H54 (cell line): ENCODE measurements at places on chromosomes 5 and 9.

DNA sequence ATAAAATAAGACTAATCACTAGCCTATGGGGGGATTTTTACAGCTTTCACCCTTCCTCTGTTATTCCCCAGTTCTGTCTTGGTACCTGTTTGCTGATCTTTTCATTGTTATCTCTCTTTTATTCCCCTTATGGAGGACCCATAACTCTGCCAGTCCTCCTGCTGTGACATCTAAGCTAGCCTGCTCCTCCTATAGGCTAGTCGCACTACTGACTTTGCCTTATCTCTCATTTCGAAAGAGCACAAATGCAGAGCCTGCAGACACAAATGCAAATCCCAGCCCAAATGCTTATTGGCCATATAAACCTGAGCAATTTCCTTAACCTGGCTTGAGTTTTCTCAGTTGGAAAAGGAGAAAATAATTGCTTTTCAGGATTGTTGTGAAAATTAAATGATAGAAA is 59.1 kb upstream of the CAMK4 start:
- DNase-seq, result no peak

DNA sequence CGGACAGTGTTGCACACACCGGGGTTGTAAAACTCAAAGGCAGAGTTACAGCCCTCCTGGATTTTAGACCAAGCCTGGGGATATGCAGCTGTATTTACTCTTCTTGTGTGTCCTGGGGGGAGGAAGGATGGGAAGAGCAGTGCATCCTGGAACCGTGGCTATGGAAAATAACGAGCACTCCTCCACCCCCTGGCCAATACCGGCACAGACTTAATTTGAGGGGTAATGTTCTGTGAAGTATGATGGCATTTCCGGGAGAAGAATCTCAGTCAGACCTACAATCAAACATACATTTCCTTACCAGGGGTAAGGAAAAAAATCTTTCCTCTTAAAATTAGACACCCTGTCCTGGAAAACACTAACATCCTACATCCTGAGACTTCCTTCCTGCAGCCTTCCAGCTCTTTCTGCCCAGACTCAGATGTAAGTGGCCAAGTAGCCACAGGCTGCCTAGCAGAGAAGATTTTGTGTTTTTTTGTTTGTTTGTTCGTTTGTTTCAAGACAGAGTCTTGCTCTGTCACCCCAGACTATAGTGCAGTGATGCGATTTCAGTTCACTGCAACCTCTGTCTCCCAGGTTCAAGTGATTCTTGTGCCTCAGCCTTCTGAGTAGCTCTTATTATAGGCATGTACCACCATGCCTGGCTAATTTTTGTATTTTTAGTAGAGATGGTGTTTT is 11.0 kb upstream of the ERMP1 start:
- DNase-seq, result no peak

DNA sequence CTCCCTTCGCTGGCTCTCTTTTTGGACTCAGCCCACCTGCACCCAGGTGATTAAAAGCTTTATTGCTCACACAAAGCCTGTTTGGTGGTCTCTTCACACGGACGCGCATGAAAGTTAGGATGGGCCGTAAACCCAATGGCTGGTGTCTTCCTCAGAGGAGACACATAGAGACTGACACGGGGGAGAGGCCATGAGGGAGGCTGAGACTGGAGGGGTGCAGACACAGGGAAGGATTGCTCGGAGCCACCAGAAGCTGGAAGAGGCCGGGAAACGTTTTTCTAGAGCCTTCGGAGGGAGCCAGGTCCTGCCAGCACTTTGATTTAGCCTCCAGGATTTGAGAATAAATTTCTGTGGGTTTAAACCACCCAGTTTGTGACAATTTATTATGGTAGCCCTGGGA is 274.9 kb downstream of the AGTPBP1 start:
- DNase-seq, result no peak

DNA sequence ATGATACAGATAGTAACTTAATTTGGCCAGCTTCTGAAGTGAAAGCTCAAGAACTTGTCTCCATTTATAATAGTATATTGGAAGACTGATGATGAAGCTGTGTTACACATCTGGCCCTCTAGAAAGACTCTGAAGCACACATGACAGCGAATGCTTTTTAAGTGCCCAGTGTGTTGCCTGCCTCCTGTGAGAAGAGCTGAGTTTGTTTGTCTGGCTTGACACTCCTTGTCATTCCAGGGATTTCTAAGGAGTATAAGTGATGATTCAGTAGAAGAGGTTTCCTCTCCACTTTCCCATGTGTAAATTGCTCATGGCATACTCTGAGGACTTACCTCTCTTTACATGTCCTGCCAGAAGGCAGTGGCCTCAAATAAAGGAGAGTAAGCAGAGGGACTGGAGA is 30.4 kb upstream of the LRRTM2 start:
- peak; percentile 14 for DNase-seq

GRCh38 chr9:81671880-81672280 is 17.5 kb downstream of the TLE1 start:
- no peak for DNase-seq

DNA sequence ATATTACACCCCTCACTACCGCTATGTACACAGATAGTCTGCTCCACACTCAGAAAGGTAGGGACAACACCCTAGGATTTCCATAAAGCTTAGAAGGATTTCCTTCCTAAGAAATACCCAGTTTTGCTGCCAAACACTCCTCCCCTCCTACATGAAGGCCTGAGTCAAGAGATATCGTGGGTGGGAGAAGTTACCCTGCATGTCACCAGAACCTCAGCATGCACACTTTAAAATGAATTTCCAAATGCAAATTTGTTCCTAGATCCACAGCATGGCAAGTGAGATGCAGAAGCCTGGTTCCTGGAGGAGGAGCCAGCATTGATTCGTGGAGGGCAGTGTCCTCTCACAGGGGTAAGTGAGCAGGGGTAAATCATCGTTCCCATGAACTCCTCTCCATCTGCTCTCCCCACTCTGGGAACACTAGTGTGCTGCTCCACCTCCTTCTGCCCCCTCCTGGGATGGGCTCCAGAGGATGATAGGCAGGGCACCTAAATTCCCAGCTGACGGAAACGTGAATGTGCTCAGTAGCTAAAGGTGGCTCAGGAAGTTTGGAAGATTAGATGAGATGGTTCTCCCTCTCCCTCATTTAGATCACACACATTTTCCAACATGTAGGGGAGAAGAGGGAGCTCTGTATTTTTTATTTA is 76.7 kb downstream of the PDE4D start:
- DNase-seq, result no peak

GRCh38 chr5:148091991-148092964 is 28.5 kb downstream of the SPINK5 start:
- no peak for DNase-seq

- no peak for DNase-seq
Measured at GRCh38 chr9:2837915-2838314, 6.0 kb downstream of the PUM3 start.

DNA sequence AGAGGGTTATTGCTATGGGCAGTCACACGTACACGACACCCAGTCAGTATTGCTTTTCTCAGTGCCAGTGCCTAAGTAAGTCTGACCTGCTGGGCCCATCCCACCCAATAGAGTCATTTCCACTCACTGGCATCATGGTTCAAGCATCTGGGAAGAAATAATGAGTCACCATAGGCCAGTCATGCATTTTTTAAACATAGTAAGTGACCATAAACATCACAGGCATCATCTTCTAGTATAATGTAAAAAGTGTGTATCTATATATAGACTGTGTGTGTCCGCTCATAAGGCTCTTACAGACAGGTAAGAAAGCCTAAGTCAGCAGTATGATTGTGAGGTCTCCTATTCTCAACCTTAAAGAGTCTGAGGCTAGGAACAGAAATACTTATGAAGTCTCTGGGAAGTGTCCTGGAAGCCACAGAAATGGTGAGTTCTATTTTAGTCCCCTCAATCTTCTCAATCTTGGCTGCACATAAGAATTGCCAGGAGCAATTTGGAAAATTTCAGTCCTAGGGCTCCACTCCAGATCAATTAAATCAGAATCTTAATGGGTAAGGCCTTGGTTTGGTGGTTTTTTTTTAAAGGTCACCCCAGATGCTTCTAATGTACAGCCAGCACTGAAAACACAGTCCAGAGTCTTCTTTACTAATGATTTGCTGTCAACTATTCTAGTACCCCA is 65.2 kb downstream of the ZNF366 start:
- peak; percentile 75 for DNase-seq

DNA sequence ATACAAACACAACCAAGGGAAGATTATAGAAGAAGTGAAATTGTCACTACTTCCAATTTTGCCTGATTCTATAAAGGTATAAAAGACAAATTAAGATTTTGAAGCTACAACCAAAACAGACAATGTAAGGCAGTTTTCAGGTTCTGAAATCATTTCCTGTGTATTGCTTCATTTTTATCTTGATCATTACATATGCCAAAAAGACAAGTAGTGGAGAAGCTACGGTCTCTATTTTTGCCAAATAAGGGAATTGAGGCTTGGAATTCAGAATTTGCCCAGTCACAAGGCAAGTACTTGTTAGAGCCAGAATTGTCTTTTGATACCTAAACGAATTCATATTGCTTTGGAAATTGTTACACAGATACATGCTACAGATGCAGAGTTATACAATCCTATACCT is 20.6 kb downstream of the EDIL3 start:
- no peak for DNase-seq

- DNase-seq, result peak; percentile 52
Measured at GRCh38 chr5:172932313-172933017, 26.8 kb upstream of the RPL26L1 start.

- peak; percentile 67 for DNase-seq
Measured at GRCh38 chr9:129617167-129617566, 3.7 kb downstream of the C9orf50 start.

DNA sequence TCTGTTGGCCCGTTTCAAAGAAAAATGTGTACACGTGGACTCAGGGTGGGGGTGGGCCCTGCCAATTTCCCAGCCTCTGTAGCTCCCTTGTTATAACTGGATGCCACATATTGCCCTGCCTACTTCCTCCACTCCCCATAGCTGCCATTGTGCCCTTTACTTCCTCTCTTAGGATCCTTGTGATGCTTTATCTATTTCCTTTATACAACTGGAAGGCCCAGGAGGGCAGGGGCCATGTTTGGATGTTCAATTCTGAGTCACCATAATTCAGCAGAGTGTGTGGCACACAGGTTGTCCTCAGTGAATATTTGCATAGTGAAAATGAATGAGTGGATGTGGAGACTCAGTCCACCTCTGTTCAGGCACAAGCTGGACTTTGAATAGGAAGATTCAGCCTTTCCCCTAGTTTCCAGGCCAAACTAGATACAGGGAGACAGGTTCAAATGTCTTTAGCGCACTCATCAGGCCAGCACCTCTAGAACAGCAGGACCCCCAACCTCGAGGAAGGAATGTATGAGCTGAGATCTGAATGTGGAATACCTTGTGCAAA is 10.6 kb upstream of the FEM1C start:
- DNase-seq, result no peak

DNA sequence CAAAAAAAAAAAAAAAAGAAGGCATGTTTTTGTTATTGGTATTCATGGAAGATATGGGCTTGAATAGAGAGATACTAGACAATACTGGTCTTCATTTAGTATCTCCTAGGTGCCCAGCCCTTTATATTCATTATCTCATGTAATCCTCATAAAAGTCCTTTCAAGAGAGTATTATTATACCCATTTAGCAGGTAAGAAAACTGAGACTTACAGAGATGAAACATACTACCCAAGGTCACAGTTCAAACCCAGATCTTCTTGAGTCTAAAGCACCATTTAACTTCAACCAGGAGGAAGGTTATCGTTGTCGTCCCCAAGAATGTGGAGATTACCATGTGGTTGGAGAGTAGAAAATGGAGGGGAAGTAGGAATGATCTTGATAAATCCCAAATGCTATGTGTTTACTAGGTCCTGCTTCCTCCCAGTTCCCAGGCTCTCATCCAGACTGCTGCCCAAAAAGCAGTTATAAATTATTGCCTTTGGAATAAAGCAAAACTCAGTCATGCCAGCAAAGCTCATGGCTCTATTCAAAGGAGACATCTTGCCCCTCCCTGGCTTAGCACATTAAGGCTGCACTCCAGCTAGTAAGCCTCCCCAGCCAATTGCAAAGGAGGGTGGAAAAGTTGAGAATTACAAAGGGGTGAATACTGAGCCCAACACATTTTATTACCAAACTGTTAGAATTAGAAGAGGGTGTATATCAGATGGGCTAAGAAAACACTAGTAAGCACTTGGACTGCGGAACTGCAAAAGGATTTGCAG is 163.9 kb downstream of the PIK3R1 start:
- DNase-seq, result no peak

- no peak for DNase-seq
Measured at GRCh38 chr5:122384739-122385235, 72.8 kb downstream of the SNCAIP start.

DNA sequence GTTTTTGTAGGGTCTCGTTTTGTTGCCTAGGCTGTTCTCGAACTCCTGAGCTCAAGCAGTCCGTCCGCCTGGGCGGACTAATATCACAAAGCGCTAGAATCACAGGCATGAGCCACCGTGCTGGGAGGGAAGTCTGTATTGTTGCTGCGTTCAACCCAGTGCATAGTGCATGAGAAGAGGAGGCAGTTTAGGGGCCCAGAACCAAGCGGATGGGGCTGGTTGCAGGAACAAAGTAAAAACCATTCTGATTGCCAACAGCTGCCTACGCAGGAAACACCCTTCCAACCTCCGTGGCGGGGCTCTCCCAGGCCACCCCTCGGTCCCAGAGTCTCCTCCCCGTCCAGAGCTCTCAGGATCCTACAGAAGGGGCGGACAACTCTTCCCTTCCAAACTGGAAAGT is 87.1 kb downstream of the ANXA2R start:
- DNase-seq, result no peak

DNA sequence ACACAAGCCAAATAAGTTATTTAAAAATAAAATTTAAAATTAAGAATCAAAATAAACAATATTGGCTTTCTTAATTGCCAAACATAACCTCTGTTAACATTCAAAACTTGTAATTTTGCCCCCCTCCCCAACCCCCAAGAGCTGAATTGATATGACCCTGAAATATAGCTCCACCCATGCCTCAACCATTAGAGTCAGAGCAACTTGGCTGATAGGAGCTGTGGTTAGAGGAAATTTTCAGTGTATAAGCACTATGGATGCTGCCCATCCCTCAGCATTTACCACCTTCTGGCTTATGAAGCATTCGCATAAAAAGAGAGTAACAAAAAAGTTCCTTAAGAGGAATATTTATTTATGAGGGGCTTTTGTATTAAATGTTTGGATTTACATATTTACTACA is 6.1 kb downstream of the POC5 start:
- no peak for DNase-seq

- no peak for DNase-seq
Measured at GRCh38 chr5:34914671-34915138, 599 bp downstream of the RAD1 start.

DNA sequence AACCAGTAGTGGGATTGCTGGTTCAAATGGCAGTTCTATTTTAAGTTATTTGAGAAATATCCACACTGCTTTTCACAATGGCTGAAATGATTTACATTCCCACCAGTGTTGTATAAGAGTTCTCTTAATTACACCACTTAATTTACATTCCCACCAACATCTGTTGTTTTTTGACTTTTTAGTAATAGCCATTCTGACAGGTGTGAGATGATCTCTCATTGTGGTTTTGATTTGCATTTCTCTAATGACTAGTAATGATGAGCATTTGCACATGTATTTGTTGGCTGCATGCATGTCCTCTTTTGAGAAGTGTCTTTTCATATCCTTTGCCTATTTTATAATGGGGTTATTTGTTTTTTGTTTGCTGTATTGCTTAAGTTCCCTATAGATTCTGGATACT is 688.3 kb downstream of the PRR16 start:
- DNase-seq, result no peak

- no peak for DNase-seq
Measured at GRCh38 chr5:23042226-23042625, 189.1 kb upstream of the CDH12 start.

GRCh38 chr9:121648799-121649198 is 2.6 kb upstream of the DAB2IP start:
- no peak for DNase-seq

- no peak for DNase-seq
Measured at GRCh38 chr5:53240661-53241060, 131.1 kb upstream of the MOCS2 start.

- DNase-seq, result no peak
Measured at GRCh38 chr5:58635416-58635815, 52.5 kb downstream of the RAB3C start.
